ENCODE measurements at places on chromosomes 16 and 17. TPM values are rescaled to one million over a fixed set of nuclear protein-coding genes. Genes with fewer than 3 reads are reported as not detected.

Gene SMIM36
- total RNA-seq, result not detected

Gene EPN3
- total RNA-seq, result 0.15 TPM

Gene ZFP3
- 0.89 TPM for total RNA-seq

Gene LRRC46
- 0.15 TPM for total RNA-seq

Gene PIK3R5
- not detected for total RNA-seq

All from bronchus fibroblast of lung (primary cell).